ENCODE measurements at places on chromosomes 5 and 9.

DNA sequence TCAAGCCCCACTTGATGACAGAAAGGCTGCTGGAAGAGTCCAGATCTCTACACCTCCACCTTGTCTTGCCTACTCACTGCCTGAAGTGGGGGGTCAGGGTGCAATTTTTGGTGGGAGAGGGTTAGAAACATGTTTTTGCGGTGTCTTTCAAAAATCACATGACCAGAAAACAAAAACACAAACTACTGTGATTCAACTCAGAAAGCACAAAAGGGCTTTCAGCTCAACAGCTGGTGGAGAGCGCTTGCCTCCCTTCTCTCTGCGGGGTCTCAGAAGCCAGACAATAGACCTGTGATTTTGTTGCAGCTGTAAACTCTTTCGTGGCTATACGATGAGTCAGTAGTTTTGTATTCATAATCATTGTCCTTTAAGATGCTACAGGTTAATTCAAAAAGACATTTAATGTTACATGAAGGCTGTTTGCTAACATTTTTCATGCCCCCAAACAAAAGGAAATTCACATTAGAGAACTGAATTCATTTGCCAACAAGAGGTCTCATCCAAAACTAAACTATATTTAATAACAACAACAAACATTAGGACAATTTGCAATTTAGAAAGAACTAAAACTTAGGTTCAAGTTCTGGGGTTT, 172.6 kb upstream of the RAI14 start:
- DNase-seq: no peak

GRCh38 chr9:36967997-36968396, 66.1 kb downstream of the PAX5 start:
- no peak for DNase-seq

GRCh38 chr5:126334760-126335159, 88.4 kb upstream of the GRAMD2B start:
- DNase-seq: no peak

GRCh38 chr9:90142580-90142979, 500.0 kb downstream of the DIRAS2 start:
- peak; percentile 76 for DNase-seq

GRCh38 chr9:8287501-8287900, 487.9 kb upstream of the DMAC1 start:
- DNase-seq: no peak

GRCh38 chr5:76291305-76292077, 111.6 kb upstream of the IQGAP2 start:
- no peak for DNase-seq

DNA sequence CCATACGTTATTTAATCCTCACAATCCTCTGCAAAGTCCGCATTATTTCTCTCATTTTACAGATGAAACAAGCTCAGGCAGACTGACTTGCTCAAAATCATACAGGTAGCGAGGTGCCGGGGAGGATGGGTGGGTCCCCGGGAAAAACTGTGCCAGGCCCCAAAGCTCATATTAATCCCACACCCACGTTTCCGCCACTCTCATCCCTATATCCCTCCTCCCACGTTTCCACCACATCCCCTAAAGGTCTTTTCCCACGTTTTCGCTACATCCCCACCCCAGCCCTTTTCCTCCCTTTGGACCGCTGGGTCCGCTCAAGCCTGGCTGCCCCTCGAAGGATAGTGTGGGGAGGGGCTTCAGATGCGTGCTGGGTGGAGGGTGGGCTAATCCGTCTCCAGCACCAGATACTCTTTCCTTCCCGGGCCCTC, 434 bp upstream of the FSD1L start:
- DNase-seq: no peak

- DNase-seq: no peak
Measured at GRCh38 chr5:160742446-160742845, 109.6 kb downstream of the ATP10B start.

- no peak for DNase-seq
Measured at GRCh38 chr5:126002222-126002897, 420.8 kb upstream of the GRAMD2B start.

DNA sequence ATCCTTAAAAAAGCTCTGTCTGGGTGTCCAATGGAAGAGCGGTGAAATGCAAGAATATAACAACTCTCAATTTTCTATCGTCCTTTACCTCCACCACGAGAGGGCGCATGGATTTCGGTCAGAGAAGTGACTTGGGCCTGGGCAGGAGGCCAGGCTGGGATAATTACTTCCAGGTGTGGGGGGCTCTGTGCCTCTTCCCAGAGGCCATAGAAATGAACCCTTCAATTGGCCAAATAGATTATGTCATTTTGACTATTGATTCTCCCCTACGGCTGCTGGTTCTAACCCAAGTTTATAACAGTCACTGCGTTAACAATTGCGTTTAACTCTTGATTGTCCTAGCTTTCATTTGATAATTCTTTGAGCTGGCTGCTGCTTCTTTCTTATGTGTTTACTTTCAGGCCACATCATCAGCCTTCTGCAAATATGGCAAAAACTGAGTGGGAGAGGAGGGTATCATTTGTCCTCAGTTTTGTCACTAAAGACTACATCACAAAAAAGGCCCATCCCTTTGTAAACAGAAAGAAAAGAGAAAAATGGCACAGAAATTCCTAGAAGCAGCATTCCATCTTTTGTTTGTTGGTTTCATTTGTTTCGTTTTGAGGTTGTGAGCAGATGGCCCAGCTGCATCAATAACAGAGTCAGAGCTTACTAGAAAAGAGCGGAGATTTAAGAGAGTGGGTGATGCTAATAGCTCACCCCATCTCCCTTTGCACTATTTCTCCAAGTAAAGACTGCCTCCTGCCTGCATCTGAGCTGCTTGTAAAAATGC, 45.4 kb upstream of the ZFR start:
- DNase-seq: peak; percentile 100

GRCh38 chr9:124652615-124653393, 118.3 kb downstream of the NR6A1 start:
- no peak for DNase-seq

- peak; percentile 34 for DNase-seq
Measured at GRCh38 chr5:151363673-151364072, 16.3 kb upstream of the SLC36A2 start.

DNA sequence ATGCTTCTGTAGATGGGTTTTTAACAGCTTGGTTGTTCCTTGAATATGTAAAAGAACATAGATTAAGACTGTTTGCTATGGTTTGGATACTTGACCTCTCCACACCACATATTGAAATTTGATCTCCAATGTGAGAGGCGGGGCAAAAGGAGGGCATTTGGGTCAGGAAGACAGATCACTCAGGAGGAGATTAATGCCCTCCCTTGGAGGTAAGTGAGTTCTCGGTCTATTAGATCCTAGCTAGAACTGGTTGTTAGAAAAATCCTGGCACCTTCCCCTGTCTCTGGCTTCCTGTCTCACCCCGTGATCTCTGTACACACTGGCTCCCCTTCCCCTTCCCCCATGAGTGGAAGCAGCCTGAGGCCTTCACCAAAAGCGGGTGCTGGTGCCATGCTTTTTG, 281.1 kb upstream of the ANKRD55 start:
- DNase-seq: no peak

DNA sequence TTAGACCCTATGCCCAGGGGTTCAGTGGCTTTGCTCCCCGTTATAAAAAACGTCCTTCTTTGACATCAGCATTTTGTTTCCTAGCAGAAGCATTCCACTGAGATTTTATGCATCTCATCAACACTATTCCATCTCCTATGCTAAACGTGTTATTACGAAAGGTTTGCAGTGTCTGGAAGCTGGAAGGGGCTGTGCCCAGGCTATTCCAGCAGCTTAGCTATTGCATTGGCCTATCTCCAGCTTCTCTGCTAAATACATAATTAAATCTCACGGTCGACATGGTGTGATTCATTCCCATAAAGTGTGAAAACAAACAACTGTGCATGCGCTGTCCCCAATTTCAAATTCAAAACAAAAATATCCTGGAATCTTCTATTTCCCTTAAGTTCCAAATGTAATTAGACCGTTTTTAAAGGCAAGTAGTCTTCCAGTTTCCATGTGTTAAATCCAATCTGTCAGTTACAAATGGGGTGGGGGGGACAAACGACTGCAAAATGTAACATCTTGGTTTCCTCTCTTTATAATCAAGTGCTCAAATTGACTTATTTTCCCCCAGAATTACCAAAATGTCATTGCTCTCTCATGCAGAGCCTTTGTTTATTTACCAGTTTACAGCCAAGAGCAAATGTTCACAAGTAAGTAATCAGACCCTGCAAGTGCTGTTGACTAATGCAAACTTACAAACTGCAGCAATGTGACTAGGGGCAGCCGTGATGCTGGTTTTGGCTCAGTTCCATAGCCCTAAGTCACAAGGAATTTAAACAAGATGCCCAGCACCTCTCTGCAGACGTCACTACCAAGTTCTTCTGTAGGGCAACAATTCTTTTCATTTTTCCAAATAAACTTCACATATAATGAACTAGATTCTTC, 212.3 kb upstream of the RORB start:
- no peak for DNase-seq
